ENCODE measurements at places on chromosomes 2 and 18.

DNA sequence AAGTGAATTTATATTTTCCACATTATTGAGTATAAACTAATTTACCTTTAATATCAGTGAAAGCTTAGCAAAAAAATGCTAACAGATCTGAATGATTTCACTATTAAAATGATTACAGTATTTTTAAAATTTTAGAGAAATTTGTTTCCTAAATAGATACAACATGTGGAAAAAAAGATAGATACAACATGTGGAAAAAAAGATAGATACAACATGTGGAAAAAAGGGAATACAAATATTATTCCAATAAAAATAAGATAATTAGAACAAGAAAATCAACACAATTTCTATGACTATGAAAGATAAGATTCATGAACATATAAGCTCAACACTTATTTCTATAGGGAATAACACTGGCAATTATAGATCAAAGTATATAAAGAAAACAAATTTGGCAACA is 865.9 kb upstream of the VRK2 start:
- no peak for DNase-seq

DNA sequence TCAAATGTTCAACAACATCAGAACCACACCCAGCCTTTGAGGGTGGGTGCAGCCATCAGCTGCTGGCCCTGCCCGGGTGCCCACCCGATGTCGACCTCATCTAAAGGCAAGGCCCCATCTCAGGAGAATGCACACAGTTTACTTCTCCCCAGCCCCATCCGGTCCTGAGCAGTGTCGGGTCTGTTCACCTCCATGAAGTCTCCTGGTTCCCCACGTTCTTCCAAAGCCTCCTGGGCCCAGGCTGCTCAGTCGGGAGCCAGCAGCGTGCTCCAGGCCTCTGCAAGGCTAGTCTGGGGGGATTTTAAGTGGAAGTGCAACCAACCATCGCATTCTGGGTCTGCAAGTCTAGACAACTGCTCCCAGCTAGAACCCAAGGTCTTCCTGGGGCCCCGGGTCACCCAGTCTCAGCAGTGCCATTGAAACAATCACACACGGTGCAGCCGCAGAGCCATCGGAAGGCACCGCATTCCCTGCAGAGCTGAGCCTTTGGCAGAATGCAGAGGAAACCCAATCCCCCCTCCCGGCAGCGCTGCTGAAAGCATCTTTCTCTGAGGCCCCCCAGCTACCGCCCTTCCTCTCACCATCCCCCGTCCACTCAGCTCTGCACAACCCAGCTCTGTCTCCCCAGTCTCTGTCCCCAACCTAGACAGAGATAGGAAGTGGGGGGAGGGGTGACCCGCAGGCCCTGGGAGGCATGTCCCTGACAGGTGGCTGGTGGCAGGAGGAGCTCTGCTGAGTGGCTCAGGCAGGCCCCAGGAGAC is 8.5 kb downstream of the ESPNL start:
- no peak for DNase-seq

DNA sequence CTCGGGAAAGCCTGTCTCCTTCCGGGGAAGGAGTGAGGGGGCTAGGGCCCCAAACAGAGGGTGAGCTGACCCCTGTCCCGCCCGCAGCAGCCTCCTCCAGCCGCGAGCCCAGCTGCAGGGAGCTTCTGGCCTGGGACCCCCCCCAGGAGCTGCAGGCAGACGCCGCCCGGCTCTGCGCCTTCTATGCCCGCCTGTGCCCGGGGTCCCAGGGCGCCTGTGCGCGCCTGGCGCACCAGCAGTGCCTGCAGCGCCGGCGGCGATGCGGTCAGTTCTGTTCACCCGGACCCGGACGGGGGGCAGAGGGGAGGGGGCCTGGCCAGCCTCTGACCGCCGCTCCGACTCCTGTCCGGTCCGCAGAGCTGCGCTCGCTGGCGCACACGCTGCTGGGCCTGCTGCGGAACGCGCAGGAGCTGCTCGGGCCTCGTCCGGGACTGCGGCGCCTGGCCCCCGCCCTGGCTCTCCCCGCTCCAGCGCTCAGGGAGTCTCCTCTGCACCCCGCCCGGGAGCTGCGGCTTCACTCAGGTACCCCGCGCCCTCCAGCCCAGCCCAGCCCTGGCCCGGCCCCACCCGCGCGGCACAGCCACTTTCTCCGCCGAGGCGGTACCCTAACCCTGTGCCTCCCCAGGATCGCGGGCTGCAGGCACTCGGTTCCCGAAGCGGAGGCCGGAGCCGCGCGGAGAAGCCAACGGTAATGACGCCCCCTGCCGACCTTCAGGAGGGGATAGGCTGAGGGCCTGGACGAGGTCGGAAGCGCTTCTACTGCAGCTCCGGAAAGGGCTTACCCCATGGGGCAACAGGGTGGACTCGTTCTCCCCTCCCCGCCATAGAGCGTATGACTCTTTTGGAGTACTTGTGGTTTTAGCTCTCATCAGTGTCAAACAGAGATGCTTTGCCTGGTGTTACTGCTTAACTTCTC is 2.0 kb upstream of the CHRND start:
- DNase-seq = no peak

DNA sequence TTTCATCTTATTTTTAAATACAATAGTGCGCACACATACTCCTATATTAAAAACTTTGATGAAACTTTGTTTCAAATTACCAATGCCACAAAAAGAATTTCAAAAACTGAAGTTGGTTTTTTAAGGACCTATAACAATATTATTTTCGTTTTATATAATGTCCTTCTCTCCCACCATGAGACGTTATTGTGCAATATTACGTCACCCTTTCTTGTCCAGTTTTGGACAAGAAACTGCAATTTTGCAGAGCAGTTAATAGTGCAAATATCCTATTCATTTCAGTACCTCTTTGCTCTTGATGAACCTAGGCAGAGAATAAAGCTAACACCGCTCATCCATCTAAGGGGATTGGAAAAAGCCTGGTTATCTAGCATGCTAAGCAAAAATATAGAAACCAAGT is 9.7 kb upstream of the ZNF516 start:
- DNase-seq = no peak

GRCh38 chr2:75525434-75526310 is 35.1 kb downstream of the EVA1A start:
- no peak for DNase-seq

- DNase-seq = no peak
Observed at GRCh38 chr2:11842336-11842735, 95.9 kb downstream of the LPIN1 start.

All from stimulated activated CD8-positive, alpha-beta memory T cell treated with anti-CD3 and anti-CD28 coated beads, Interleukin-4, amount 100 ng/mL, for 1 hour (primary cell).